Progenitor cell of endocrine pancreas (in vitro differentiated cells): ENCODE measurements at places on chromosomes 6 and 20. TPM values are rescaled to one million over a fixed set of nuclear protein-coding genes. Genes with fewer than 3 reads are reported as not detected.

DNA sequence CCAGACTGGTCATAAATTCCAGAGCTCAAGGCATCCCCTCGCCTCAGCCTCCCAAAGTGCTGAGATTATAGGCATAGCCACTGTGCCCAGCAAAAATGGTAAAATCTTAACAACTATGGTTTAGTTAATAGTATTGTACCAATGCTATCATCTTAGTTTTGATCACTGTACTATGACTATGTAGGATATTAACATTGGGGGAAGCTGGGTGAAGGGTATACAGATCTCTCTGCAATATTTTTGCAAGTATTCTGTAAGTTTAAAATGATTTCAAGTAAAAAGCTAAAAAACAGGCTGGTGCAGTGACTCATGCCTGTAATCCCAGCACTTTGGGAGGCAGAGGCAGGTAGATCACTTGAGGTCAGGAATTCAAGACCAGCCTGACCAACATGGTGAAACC lies 7.8 kb downstream of the PIGU start:
- DNase-seq = no peak

DNA sequence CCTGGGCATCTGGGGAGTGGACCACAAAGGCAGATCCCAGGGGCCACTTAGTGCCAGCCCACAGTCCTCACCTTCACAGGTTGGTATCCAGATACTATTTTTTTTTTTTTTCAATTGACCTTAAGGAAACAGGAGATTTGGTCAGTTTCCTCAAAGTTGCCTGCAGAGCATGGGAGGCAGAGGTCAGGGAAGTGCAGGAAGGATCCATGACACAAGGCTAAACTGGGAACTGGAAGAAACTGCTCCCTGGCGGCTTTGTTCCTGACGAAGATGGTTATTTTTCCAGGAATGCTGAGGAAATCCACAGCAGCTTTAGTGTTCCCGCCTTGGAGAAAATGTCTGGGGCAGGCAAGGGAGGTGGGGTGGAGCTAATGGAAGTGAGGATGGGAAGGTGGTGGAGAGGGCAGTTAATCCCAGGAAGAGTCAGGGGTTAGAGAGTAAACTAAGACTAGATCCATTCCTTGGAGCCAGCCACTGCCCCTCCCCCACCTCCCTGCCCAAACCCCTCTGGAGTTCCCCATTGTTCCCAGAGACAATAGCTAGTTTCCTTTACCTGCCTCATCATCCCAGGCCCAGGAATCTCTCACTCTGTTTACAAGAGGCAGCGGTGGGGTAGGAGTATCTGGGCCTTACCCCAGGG lies 14.3 kb upstream of the MYMX start:
- DNase-seq = no peak

DNA sequence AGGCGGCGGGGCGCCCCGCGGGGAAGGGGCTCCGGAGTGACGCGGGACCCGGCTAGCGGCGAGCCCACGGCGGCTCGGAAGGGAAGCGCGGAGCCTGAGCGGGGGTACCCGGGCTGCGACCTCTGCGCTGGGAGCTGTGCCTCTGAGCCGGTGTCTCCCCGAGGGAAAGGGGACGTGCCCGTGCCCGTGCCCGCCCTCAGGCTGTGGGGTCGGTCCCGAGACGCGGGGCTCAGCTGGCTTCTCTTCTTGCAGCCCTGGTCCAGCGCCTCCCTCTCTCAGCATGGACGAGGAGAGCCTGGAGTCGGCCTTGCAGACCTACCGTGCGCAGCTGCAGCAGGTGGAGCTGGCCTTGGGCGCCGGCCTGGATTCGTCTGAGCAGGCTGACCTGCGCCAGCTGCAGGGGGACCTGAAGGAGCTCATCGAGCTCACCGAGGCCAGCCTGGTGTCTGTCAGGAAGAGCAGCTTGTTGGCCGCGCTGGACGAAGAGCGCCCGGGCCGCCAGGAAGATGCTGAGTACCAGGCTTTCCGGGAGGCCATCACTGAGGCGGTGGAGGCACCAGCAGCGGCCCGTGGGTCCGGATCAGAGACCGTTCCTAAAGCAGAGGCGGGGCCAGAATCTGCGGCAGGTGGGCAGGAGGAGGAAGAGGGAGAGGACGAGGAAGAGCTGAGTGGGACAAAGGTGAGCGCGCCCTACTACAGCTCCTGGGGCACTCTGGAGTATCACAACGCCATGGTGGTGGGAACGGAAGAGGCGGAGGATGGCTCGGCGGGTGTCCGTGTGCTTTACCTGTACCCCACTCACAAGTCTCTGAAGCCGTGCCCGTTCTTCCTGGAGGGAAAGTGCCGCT lies 686 bp downstream of the ZGPAT start:
- DNase-seq = no peak

GRCh38 chr6:41200296-41200900 lies 551 bp downstream of the TREML2 start:
- DNase-seq = no peak

DNA sequence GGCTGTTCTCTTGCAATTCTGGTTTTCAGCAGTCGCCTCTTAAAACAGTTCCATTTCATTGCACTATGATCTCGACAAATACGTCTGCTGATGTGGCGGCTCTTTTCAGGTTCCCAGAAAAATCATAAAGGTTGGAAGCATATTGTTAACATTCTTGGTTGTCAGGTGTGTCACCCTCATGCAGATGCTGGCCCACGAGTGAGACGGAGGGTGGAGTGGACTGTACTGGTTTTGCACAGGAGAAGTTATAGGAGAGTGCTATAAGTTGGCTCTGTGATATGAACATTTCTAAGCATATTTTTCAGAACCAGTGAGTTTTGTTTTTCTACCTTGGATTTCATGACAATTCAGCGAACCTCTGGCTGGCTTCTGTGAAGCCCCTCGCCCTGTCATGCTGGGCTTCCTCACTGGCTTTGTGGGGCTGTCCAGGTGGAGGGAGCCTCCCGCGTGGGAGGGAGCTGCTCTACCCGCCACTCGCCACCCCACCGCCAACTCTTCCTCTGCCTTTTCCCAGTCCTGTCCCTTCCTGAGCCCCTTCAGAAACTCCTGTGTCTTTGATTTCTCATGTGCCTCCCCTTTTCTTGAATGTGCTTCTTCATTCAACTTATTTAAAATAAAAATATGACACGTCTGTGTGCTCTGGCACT lies 10.6 kb downstream of the IRF4 start:
- DNase-seq = no peak

DNA sequence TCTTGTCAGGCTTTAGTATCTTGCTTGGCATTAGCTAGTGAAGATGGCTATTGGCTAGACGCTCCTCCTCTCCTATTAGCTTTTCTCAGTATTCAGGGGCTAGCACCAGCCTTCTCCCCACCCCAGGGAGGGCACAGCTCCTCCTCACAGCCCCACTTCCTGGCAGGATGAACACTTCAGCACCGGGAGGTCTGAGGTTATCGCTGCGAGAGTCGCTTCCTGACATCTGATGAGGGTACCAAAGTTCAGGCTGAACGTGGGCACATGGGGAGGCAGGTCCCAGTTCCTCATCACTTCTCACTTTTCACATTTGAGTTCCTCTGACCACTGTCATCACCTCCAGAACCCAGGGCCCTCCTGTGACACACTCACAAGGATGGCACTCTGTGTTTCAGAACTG lies 66.6 kb downstream of the LAMA4 start:
- DNase-seq = no peak

DNA sequence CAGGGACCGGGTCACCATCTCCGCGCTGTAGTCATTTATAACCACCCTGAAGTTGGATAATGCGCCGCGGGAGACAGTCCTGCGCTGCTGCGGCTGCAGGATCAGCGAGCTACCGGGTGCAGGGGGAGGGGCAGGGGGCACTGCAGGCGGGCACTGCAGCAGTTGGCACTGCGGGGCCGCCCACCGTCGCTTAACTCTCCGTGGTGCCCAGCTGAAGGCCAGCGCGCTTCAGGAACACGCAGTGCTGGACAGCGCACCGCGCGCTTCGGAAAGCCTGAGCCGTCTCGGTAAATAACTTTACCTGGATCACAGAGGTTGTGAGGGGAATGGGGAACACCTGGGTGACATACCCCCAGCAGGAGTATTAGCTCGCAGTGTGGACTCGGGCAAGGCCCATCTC lies 12.4 kb upstream of the LRFN2 start:
- DNase-seq = peak; percentile 19

- no peak for DNase-seq
Measured at GRCh38 chr6:137958811-137959565, 91.9 kb downstream of the TNFAIP3 start.

DNA sequence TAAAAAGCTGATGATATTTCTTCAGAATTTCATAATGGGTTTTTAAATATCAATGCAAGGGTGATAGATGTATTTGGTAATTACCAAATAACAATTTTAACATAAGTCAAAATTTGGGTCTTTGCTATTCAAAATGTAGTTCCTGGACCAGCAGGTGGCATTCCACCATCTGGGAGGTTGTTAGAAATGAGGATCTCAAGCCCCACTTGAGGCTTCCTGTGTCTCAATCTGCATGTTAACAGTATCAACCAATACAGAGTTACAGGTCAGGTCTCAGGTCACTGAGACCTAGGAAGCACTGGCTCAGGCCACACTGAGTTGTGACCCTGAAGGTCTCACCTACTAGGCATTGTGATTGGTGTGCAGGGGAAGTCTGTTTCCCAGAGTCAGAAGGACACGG lies 57.2 kb upstream of the MTRF1L start:
- no peak for DNase-seq

- no peak for DNase-seq
Measured at GRCh38 chr20:50003253-50003656, 20.5 kb downstream of the SNAI1 start.

DNA sequence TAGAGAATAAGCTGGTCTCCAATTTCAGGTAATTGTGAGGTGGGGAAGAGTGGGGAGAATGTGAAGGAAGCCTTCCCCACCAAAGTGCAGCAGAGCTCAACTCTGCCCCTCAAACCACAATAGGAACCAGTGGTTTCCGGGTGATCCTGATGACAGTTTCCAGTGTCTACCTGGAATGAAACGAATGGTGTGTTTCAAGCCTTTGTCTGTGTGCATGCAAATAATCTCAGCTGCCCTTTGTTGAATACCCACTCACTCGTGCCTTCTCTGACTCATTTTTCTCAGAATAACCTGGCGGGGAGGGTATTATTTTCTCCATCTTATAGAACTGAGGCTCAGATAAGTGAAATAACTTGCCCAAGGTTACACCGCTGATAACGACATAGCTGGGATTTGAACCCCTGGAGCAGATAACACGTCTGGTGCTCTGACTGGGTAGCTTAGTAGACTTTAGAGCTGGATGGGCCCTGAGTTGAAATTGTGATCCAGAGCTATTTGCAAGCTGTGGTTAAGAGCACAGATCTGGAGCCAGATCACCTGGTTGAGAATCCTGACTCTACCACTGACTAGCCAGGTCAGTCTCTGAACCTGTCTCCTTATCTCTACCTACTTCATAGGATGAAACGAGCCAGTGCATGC lies 85.1 kb downstream of the EYA2 start:
- no peak for DNase-seq

DNA sequence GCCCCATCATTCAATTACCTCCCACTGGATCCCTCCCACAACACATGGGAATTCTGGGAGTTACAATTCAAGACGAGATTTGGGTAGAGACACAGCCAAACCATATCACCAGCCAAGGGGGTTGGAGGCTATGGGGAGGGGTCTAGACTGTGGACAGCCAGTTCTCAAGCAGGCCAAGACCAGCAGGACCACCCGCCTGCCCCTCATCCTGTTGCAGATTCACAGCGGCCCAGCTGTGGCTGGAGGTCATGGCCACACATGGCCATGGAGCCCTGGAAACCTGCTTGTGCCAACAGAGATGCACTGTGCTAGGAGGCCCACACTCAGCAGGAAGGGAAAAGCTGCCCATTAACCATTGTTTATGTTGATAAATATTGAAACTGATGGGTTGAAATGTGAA lies 240.5 kb downstream of the TTLL2 start:
- DNase-seq = no peak

DNA sequence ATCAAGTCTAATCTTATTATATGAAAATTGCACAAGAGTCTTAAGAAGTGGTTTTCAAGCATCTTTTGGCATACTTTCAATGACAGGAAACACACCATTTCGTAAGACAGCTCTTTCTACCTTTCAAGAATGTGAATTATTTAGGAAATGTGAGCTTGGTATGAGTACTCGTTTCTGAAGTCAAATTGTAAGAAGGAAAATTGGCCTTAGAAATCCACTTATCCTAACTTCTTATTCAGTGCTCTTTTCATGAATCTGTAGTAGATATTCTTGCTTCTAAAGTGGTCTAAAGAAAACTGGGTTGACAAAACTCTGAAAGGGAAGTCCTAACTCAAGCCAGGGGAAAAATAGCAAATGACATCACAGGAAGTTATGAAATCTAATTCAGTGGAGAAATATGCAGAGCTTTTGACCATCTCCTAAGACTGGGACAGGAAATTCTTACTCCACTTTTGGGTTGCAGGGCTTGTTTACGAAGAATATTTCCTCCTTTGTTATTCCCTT lies 38.5 kb upstream of the OGFRL1 start:
- DNase-seq = no peak

DNA sequence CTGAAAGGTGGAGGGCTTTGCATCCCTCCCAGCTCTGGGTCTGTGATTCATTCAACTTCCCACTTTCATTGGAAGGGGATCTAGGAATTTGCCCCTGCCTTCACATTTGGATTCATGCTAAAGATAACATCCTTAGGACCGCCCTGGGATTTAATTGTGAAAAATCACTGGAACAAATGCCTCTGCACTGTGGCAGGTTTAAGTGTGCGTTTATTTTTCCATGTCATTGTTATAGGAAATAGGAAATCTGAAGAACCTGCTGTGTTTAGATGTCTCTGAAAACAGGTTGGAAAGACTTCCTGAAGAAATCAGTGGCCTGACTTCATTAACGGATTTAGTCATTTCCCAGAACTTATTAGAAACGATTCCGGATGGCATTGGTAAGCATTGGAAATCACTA lies 104.7 kb downstream of the LRRC1 start:
- no peak for DNase-seq

DNA sequence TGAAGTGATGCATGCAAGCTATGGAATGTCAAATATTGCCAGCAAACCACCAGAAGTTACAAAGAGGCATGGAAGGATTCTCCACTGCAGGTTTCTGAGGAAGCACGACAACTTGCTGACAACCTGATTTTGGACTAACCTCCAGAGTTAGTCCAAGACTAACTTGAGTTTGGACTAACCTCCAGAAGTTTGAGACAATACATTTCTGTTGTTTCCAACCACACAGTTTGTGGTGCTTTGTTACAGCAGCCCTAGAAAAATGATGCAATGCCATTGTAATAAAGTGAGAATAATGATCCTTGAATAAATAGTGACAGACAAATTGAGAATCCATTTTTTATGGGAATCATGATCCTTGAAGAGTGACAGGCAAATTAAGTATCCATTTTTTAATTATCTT lies 169.9 kb upstream of the HDDC2 start:
- no peak for DNase-seq

GRCh38 chr6:47153404-47153755 lies 111.2 kb upstream of the ADGRF1 start:
- DNase-seq = no peak

- no peak for DNase-seq
Measured at GRCh38 chr6:154488248-154488593, 22.3 kb downstream of the CNKSR3 start.

The FABP7 gene
- total RNA-seq = 6.8 and 7.2 TPM in 2 replicates

The PRSS16 gene
- 28.2 and 29.8 TPM in 2 replicates for total RNA-seq

The IL17A gene
- total RNA-seq = not detected in 2 replicates

The ABHD16B gene
- total RNA-seq = not detected in 2 replicates

The FERMT1 gene
- 8.1 and 8.4 TPM in 2 replicates for total RNA-seq

The PYGB gene
- total RNA-seq = 54.4 and 54.9 TPM in 2 replicates

The ASIP gene
- not detected in 2 replicates for total RNA-seq

The PTCRA gene
- not detected in 2 replicates for total RNA-seq

The SLC22A2 gene
- not detected in 2 replicates for total RNA-seq

The SYNGAP1 gene
- total RNA-seq = 59.9 and 60.3 TPM in 2 replicates

The LY6G5C gene
- total RNA-seq = 4.4 and 6.5 TPM in 2 replicates

The E2F3 gene
- total RNA-seq = 32.5 and 33.2 TPM in 2 replicates

The TP53TG5 gene
- not detected in 2 replicates for total RNA-seq

The DCBLD1 gene
- total RNA-seq = 36.1 and 37.4 TPM in 2 replicates

The PSORS1C2 gene
- total RNA-seq = not detected in 2 replicates
